Stimulated activated CD4-positive, alpha-beta T cell treated with anti-CD3 and anti-CD28 coated beads, Interleukin-1b, Interleukin-23, amount 100 ng/mL, for 48 hours (primary cell): ENCODE measurements at places on chromosomes 5 and 9.

DNA sequence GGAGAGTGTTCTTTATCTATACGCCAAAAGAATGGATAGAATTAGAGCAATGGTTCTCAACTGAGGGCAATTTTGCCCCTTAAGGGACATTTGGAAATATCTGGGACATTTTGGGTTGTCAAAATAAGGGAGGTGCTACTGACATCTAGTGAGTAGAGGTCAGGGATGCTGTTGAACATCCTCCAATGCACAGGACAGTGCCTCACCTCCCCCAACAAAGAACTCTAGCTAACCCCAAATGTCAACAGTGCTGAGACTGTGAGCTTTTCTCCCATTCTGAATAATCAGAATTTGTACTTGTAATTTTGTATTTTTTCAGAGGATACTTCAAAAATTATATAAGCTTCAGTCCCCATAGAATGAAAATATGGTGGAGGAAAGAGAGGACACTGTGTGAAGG is 8.6 kb upstream of the SMC5 start:
- no peak for DNase-seq

DNA sequence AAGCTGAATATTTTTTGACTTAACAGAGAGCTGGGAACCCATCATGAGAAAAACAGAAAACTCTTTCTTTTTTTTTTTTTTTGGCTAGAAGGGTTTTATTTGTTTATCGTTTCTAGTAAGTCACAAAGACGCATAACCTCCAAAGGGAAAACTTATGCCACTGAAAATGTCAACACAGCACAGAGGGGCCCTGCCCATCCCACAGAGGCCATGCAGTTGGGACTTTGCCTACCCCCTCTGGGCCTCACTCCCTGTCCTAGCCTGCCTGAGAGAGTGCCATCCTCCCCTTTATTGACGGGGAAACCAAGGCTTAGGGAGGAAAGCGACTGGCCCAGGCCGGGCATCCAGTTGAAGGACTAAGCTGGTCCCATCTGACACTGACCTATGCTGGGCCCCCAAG is 74.7 kb downstream of the VAV2 start:
- no peak for DNase-seq

DNA sequence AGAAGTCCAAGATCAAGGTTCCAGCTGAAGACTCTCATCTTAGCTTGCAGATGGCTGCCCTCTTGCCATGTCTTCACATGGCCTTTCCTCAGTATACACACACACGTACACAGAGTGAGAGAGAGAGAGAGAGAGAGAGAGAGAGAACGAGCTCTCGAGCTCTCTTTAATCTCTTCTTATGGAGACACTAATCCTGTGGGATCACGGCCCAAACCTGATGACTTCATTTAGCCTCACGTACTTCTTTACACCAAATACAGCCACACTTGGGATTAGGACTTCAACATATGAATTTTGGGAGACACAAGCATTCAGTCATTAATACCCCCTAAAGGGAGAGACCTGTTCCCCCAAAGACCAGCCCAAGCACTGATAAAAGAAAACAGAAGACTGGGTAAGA is 42.8 kb downstream of the SIL1 start:
- DNase-seq = no peak

GRCh38 chr5:34040472-34040871 is 2.5 kb downstream of the C1QTNF3 start:
- no peak for DNase-seq

DNA sequence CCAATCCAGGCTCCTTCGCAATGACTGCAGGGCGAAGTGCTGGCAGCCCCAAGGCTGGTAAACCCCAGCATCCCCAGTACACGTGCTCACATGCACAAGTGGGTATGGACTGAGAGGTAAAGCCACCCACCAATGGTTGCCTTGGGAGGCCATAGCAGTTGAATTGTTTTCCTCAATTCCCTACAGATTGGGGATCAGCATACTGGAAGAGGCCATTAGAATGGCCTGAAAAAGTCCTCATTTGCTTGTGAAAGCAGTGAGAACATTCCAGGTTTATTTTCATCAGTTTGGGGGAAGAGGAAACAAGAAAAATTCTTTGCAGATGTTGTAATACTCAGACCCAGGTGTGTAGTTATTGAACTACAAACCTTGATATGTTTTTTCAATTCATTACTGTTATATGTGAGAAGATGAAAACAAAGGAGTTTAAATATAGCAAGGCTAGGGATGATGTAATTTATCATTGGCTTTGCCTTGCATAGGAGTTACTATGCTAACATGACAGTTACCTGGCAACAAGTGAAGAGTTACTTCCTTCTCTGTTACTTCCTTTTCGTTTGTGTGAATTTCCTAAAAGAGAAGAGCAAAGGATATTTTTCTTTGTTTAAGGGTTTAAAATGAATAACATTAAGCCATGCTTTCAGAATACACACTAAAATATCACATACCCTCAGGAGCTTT is 36.4 kb downstream of the MTMR12 start:
- DNase-seq = no peak
